IMR-90 (cell line): ENCODE measurements at places on chromosomes 4 and X.

DNA sequence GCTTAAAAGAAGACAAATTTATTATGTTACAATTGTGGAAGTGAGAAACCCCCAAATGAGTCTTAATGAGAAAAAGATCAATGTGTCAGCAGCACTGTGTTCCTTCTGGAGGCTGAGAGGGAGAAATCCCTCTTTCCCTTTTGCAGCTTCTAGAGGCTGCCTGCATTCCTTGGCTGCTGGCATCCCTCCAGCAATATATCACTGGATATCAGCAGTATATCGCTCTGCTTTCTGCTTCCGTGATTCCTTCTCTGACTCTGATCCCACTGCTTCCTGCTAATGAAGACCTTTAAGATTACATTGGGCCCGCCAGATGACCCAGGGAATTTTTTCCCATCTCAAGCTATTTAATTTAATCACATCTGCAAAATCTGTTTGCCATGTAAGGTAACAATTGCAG lies 1008.0 kb downstream of the RAPGEF2 start:
- DNase-seq: no peak

DNA sequence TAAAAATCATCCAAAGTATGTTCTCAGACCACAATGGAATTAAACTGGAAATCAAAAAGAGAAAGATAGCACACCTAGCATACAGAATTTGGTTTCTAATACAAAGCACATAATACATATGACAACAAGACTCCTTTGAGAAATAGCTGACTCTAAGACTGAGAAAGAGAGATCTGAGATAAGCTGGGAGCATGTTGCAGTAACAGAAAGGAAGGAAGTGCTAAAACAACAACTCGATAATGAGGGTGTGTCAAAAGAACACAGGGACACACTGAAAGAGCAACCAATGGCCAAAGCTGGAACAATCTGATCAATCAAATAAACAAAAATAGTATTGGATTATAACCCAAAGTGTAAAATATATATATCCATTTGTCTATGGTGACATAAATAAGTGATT lies 586.6 kb downstream of the C4orf33 start:
- no peak for DNase-seq

GRCh38 chr4:163949976-163950601 lies 455.6 kb downstream of the TMA16 start:
- DNase-seq: no peak

DNA sequence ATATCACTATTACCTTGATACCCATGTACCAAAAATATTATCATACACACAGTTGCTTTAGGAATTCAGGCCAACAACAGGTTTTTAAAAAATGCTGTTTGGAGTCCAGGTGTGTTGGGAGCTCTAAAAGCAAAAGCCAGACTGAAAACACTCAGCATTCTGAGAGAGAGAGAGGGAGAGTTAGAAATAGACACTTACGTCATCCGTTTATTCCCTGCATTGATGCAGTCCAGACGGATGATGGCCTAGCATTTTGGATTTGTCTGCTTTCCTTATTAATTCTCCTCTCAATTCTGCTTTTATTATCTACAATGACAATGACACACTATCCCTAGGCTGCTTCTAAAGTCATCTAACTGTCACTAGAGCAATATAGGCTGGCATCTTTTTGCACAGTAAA lies 358.3 kb upstream of the BOD1L1 start:
- DNase-seq: peak; percentile 32

GRCh38 chr4:153780221-153780620 lies 8.7 kb downstream of the SFRP2 start:
- no peak for DNase-seq

GRCh38 chrX:69307756-69308155 lies 142.5 kb upstream of the PJA1 start:
- no peak for DNase-seq

GRCh38 chr4:114173968-114174367 lies 194.5 kb upstream of the ARSJ start:
- DNase-seq: no peak

DNA sequence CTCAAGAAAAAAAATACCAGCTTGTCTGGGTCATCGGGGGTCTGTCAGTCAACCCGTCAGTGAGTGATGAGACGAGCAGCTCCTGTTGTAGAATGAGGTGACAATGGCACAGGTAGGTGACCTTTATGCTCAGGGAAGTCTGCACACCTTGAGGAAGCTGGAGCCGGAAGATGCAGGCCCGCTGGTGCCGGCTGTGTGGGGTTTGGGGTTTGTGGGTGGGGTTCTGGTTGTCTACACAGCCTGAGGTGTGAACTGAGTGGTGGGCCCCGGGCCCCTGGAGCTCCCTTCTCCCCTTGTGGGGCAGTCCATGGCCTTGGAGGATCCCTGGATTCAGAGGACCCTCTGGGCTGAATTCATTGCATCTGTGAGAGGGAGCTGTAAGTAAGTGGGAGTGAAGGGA lies 75.5 kb downstream of the SORCS2 start:
- no peak for DNase-seq

DNA sequence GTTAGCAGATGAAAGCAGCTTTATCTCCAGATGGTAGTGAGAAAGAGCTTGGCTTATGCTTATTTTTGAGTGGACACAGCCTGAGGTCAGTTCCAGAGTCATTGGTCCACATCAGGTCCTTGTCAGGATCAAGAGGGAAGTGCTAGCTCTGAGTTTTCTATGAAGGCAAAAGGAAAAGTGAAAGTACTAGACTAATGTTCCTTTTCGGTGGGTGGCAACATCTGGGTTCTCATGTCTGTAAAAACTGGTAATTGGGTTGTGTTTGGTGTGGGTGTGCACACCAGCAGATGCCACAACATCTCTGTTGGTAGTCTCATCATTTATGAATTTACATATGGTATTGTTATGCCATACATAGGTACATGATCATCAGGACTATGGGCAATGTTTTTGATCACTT lies 210.5 kb downstream of the PWWP3B start:
- no peak for DNase-seq

DNA sequence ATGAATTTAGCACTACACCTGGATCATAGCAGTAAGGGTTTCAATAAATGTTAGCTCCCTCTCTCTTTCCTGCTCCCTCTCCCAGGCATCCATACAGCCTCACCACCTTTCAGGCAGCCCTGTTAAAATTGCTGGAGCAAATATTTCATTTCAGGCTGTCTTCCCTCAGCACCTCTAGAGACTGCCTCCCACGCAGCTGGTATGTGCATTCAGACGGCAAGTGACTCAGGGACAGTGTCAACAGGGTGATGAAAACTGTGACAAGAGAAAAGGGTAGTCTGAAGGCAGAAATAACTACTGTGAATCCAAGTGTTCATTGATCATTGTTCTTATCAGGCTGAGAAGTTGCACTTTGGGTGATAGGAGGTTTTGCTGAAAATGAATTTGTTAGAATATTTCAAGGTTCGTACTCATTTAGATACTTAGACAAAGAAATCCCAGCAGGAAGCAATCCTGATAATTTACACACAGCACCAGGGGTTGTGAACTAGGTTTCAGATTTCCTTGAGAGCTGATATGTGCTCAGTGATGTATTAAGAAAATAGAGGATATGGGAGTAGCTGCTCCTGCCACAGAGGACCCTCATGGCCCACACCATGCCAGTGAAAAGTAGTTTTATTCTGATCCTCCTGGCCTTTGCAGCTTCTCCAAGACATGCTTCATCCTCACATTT lies 424.2 kb downstream of the FGF13 start:
- no peak for DNase-seq

GRCh38 chr4:184994010-184994622 lies 24.2 kb upstream of the HELT start:
- no peak for DNase-seq

GRCh38 chr4:89754531-89754930 lies 82.4 kb downstream of the SNCA start:
- DNase-seq: no peak

DNA sequence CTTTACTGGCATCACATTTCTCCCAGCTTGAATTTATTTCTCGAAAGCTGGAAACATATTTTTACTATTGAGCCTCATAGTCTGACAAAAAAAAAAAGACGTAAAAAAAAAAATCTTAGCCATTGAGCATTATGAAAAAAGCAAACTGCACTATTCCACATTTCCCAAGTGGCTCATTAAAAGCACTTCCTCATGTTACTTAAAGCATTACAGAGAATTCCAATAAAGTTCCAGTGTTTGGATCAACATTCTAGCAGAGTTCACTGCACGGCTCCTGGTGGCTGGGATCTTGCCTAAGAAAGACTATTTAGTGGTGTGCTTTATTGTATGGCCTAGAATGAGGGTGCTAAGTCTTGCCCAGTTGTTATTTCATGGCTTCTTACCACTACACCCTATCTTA lies 476.2 kb downstream of the PPARGC1A start:
- DNase-seq: no peak

DNA sequence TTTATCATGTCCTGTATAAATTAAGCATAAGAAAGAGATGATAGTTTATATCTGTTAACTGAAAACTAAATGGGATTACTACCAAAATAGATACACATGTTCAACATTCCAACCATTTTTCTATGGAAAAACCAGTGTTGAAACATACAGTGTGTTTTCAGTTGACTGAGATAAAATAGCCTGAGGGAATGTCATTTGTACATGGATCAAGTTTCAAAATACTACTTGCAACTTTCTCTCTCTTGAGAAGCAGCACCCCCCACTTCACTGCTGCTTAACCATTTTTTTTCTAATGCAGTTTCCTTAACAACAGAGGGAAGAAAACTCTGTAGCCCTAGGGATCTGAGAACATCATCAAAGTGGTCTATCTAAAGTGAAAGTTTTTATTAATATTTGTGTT lies 70.8 kb downstream of the NPNT start:
- DNase-seq: peak; percentile 52

DNA sequence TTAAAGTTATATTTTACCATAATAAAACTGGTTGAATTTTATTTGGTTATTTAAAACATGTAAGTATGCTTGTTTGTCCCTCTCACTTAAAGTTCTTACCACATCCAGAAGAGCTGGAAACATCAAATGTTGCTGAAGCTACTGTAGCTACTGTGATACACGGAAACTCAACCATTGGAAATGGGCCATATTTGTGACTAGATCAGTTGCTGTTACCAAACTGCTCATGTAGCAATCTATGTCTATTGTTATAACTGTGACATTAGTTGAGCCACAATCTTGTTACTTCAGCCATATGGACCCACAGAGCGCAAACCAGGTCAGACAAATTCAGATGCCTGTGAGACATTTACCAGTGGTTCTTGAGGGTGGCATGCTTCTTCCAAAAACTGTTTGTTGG lies 41.6 kb downstream of the NDNF start:
- DNase-seq: no peak

DNA sequence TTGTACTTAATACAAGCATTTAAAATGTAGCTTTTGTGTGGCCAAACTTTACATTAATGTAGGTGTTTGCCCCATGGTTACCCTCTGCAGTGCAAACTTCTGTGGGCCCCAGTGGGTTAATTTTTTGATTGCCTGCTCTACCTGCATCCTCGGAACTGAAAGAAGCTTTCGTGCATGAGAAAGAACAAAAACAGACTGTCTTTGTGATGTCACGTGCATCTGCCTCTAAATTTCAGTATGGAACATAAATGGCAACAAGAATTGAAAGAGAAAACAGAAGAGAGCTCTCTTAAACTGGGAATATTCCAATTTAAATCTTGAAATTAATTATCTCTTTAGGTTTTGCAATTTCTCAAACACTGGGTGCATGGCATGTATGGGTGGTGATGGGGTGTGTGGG lies 182.4 kb upstream of the LCORL start:
- DNase-seq: no peak

DNA sequence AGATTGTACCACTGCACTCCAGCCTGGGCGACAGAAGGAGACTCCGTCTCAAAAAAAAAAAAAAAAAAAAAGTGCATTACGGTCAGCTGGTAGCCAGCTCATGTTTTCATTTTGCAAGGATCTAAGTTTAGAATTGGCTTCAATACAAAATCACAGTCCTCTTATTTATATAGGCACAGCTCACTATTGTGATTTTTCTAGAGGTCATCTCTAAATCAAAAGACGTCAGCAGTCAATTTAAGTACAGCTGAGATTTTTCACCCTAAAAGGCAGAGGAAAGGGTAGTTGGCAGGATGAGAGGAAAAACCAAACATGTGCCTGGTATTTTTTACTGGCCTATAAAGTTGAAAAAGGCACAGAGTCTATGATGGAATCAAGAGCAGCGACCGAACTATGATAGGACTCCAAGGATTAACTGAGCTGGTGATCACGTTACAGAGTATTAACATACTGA lies 30.8 kb downstream of the ASB5 start:
- DNase-seq: peak; percentile 87

DNA sequence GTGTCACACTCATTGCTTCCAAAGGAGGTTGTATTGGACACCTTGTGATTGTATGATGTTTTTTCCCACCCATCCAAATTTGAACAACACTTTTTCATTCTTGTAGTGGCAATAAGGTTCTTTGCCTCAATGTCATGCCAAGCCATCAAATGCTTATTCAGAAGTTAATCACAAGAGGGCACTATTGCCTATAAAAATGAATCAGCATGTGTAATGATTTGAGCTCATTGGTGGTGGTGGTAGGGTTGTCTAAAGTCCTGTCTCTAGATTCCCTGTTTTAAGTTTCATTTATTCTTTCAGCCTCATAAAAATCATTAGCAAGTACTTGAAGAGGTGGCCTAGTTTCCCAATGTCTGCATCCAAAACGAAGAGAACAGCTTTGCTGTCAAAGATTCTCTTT lies 37.0 kb downstream of the IRS4 start:
- peak; percentile 14 for DNase-seq

GRCh38 chrX:143437439-143437838 lies 79.8 kb downstream of the SPANXN3 start:
- DNase-seq: no peak

DNA sequence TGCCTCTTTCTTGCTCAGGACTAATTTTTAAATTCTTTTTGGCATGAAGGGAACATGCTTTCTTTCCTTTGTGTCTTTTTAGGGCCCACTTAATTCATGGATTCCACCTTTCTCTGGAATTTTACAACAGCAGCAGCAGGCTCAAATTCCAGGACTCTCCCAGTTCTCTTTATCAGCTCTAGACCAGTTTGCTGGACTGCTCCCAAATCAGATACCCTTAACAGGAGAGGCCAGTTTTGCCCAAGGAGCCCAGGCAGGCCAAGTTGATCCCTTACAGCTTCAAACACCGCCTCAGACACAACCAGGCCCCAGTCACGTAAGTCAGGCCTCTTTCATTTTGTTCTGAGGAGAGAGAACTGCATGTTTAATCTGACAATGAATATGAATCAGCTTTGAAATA lies 2.3 kb downstream of the ODAM start:
- DNase-seq: no peak

GRCh38 chr4:122616915-122617596 lies 3.8 kb downstream of the IL21 start:
- no peak for DNase-seq

DNA sequence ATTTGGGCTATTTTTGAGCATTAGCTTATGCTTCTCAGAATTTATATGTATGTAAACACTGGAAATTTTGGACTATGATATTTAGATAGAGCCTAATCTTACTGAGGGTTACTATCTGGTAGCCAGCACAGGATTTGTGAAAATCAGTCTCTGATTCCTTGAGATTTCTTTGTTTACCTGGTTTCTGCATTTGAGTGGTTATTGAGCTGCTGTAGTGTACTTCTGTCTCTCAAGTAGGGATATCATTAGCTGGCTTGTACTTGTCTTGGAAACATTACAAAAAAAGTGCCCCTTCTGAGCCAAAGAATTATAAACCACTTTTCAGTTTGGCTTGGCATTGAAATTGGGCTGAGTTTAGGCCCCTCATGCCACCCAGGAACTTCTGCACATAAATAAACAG lies 49.7 kb downstream of the TLL1 start:
- no peak for DNase-seq

GRCh38 chr4:37388681-37389365 lies 144.3 kb downstream of the NWD2 start:
- no peak for DNase-seq

GRCh38 chrX:72604112-72604511 lies 31.5 kb upstream of the HDAC8 start:
- DNase-seq: no peak

GRCh38 chr4:189385098-189385497 lies 555.6 kb upstream of the FRG1 start:
- DNase-seq: no peak
